Right lobe of liver (tissue), 6 donors: ENCODE measurements at places on chromosomes 6 and 20.

DNA sequence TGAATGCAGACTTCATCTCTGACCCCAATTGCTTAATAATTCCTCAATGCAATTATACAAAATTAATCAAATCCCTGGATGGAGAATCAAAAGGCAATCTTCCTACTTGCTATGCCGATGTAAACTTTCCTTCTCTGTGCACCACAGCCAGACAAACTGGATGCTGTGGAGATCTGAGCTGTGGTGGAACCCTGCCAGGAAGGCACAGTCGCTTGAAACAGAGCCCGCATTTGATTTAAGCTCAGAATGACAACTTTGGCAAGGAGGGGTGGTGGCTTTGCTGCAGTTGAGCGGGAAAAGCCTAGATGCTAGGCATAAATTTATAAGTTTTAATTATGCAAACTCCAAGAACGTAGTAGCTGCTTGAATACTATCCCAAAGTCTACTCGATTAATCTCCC is 190.8 kb downstream of the MTFR2 start:
- no peak for DNase-seq

DNA sequence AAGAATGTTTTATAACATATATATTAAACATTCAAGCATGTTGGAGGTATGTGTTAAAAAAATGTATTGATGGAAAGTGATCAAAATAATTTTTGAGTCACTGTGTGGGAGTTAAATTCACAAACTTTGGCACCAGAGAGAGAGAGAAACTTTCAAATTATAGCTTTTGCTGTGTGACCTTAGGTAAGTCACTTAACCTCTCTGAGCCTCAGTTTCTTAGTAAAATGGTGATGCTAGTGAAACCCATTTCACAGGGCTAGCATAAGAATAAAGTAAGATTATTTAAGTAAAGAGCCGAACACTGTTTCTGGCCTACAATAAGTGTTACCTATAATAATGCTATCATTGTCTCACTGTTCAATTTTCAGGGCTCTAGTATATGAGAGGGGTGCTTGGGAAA is 4.1 kb upstream of the PROCR start:
- no peak for DNase-seq

DNA sequence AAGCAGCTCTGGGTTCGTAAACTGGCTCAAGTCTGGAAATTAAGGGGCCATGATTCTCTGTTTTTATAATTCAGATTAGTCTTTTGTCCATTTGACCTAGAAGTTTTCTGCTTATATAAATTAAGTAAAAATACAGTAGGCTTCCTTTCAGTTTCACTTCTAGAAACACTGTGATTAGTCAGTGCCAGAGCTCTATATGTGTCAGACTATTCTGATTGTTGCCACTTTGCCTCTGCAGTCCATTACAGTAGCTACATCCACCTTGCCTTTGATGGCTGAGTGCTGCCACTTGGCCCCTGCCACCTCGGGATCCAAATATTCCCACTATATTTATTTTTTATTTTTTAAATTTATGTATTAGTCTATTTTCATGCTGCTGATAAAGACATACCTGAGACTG is 7.9 kb downstream of the ZC2HC1B start:
- DNase-seq, result no peak

- DNase-seq, result no peak
Measured at GRCh38 chr6:76072562-76072961, at the start of gene IMPG1. Gene IMPG1, minus strand, starts transcription at chr6:76072662. Its CDS starts 174 bp downstream, at chr6:76072488.

DNA sequence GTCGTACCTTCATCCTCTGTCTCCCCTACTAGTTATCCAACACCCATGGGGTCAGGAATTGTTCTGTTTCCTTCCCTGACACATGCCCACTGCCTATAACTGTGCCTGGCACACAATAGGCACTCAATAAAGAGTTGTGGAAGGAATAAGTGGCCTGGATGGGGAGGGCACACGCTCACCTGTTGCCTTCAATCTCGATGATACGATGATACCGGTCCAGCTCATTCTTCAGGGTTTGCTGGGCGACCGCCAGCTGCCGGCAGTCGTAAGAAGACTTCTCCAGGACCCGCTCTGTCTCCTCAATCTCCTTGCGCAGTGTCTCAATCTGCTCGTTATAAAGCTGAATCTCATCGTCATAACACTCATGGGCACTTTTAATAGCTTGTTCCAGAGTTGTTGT is 32.5 kb downstream of the BFSP1 start:
- DNase-seq, result peak; percentile 24

GRCh38 chr6:153767127-153767526 is 271.9 kb upstream of the OPRM1 start:
- DNase-seq, result no peak

- no peak for DNase-seq
Measured at GRCh38 chr6:35694462-35694861, 5.7 kb upstream of the FKBP5 start.
